Hematopoietic multipotent progenitor cell treated with erythropoietin and hydrocortisone succinate and interleukin-3 and kit ligand, for 8 days (in vitro differentiated cells): ENCODE measurements at places on chromosomes 2 and 18.

DNA sequence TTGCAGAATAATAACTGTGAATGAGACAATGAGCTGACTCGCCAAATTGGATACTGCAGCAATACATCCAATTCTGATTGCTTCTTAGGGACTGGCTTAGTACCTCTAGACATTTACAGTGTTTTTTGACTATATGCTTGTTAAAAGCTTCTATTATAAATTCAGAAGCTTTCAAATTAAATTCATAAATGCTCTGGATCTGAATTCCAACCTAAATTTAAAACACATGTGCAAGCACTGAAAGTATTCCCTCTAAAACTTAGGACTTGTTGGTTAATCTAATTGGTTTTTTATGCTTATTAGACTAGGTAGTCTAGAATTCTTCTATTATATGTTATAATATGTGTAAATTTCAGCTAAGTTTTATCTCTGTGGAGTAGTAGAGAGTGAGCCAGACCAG, 306.9 kb downstream of the CPS1 start:
- no peak for DNase-seq

- DNase-seq = peak; percentile 10
Measured at GRCh38 chr2:28318023-28318422, 74.6 kb upstream of the FOSL2 start.

- no peak for DNase-seq
Measured at GRCh38 chr2:627340-627709, 49.9 kb downstream of the TMEM18 start.

DNA sequence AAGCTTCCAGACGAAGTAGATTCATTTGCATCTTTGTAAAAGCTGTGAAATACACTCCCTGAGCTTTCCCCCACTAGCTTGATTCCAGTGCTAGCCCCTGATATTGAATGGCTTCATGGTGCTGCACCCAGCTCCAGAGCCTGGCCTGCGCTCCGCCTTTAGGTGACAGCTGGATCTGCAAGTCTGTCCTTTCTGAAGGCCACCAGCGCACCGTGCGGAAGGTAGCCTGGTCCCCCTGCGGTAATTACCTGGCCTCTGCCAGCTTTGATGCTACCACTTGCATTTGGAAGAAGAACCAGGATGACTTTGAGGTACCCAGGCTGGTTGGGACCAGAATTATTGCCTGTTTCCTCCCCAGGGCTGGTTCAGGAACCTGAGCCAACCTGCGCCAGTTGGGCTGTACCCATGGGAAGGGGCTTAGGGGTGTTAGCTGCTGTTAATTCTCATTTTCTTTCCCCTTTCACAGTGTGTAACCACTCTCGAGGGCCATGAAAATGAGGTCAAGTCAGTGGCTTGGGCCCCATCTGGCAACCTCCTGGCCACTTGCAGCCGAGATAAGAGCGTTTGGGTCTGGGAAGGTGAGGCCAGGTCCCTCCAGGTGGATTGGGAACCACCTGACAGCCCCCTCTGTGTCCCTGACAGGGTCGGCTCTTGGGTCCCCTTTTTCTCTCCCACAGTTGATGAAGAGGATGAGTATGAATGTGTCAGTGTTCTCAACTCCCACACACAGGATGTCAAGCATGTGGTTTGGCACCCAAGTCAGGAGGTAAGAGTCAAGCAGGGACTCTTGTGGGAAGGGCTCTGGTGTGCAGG, 1.3 kb downstream of the CIAO1 start:
- peak; percentile 69 for DNase-seq

- peak; percentile 85 for DNase-seq
Measured at GRCh38 chr18:59357928-59358327, 1.1 kb downstream of the LMAN1 start.

DNA sequence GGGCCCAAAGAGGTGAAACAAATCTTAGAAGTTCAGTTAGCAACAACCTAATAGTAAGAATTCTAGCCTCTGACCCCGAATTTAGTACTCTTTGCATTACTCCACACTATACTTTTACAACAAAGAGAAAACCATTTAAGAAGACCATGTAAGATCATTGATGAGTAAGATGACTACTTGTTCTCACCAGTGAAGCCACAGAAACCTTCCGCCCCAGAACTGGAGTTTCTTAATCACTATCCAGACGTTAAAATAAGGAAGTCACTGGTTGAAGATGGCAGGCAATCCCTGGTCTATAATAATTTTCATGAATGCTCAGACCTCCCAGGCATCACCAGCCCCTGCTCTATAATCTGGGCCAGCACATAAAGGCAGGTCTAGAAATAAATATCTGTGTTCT, 95.0 kb downstream of the TMEM163 start:
- DNase-seq = no peak

DNA sequence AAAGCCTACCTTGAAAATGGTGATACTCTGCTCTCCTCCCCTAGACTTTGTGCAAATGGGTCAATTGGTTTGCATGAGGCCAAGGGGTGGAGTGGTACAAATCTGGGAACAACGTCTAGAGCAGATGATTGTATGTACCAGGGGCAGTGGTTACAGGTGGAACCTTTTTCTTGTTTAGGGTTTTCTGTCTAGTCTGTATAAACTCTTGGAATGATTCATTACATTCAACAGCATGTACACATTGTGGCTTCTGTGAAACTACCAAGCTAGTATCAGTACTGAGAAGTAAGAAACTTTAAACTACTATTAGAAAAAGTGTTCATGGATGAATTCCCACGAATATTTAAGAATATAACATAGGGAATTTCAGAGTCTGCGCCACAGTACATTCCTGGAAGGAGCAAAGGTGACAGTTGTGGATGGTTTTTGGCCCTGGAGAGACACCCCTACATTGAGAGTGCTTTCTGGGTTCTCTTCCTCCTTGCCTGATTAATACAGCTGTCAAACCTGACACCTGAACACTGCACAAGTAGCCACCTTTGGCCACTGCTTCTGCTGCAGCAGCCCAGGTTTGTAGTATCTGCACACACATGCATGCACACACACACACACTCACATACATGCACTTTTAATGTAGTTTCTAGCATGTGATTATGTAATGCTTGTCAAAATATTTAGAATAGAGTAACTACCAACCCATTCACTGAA, 30.0 kb downstream of the CFAP221 start:
- no peak for DNase-seq

DNA sequence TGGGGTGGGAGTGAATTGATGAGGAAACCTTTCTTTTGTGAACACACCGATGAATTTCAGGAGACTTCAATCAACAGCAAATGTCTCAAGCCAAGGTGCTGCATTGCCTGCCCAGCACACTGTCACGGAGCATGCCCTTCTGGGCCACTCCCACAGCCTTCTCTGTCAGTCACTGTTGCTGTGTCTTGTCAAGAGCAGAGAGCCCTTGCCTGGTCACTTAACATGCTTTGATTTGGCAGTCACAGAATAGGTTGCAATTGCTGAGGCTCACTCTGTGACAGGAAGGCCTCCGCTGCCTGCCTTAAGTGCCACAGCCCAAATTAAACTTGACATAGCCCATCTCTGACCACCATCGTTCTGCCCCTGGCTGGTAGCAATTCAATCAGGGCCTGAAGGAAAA, 225.4 kb downstream of the PID1 start:
- DNase-seq = no peak

GRCh38 chr2:167157523-167157922, 269.2 kb downstream of the XIRP2 start:
- DNase-seq = no peak

DNA sequence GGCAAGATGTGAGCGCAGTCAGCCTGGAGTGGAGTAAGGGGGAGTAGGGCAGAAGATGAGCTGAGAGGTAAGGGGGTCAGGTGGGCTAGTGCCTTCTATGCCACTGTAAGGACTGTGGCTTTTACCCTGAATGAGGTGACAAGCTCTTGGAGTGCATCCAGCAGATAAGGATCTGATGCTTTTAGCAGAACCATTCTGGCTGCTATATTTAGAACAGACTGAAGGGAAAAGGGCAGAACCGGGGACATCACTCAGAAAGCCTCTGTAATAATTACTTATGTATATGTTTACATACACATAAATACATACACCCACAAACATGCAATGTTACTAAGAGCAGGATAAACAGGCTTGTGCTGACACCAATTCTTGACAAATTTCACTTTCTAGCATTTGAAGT, 124.8 kb downstream of the DTNB start:
- DNase-seq = peak; percentile 11

DNA sequence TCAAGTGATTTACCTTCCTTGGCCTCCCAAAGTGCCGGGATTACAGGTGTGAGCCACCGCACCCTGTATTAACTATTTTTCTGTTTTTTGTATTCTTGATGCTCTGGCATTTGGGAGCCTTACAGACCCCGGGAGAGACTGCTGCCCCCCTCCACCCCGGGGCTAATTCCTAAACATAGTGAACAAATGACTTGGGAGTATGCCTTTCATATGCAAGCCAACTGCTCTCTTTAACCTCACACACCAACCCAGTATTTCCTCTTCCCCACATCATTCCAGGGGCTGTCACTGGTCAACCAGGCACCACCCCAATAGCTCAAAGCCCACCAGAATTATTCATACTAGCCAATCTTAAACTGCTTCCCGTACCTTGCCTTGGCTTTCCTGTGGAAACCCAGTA, 79.7 kb downstream of the PDK1 start:
- no peak for DNase-seq

DNA sequence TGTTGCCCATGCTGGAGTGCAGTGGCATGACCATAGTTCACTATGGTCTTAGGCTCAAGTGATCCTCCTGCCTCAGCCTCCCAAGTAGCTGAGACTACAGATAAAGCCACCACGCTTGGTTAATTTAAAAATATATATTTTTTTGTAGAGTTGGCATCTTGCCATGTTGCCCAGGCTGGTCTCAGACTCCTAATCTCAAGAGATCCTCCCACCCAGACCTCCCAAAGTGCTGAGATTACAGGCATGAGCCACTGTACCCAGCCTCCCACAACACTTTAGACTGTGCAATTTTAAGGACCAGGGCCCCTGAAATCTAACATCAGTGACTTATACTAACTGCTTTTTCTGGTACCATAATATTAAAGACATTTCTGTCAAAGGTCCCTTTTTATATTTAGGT, 5.2 kb downstream of the TXNDC2 start:
- peak; percentile 84 for DNase-seq

- no peak for DNase-seq
Measured at GRCh38 chr2:17643031-17643615, 102.6 kb downstream of the VSNL1 start.

DNA sequence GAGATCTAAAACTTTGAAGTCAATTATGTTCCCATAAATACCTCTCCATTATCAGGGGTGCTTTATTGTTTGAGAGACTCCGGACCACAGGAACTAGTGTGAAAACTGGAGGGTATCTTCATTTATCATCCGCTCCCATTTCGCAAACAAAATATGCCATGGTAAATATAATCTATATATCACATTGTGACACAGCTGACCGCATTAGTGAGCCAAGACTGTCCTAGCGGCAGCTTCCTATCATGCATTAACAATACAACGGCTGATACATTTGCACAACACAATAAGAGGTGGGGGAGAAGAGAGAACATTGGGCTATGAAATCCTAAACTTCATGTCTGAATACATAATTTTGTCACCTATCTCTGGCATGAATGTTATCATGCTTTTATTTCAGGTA, 29.5 kb downstream of the BCL11A start:
- DNase-seq = peak; percentile 55

- DNase-seq = no peak
Measured at GRCh38 chr2:67085146-67085545, 312.0 kb upstream of the ETAA1 start.

DNA sequence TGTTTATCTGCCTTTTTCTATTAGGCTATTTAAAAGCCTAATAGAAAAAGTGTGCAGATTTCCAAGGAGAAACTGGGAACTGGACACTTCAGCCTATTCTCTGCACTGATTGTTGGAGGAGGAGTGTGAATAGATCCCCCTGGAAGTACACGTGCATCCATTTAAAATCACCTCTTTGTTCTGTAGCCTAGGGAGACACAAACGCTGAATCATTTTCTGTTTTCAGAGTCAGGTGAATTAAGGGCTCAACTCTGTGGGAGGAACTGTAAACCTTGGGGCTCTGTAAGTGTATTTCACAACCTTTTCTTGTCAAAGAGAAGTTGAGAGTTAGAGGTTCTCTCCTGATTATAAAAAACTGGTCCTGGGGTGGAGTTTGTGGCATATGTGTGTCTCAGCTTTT, 159.7 kb downstream of the SPAG16 start:
- DNase-seq = no peak

DNA sequence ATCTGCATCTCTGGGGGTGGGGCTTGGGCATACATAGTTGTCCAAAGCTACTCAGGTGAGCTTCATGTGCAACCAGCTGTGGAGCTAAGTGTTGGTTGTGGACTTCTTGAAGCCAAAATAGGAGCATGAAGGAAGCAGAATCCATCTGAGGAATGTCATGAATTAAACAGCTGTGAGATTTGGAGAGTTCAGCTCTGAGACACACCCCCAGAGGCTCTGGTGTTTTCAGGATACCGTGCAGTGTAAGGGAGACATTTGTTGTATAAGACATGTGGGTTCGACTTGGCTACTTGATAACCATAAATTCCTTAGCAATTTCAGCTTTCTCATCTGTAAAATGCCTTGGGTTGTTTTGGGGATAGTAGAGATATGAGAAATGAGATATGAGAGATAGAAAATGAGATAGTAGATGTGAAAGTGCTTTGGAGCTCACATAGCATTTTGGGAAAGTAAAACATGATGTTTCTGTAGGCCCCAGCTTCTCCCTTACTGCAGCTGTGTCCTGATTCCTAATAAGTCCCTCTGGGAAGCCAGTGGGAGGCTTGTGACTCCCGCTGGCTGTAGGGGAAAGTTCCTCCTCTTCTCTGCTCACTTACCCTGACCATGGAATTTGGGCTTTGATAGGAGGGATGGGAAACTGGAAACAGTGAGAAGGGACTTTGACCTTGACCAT, 50.0 kb downstream of the DPYSL5 start:
- DNase-seq = no peak

GRCh38 chr18:46732201-46732600, 24.7 kb downstream of the ST8SIA5 start:
- no peak for DNase-seq

GRCh38 chr2:2828774-2829368, 497.8 kb upstream of the MYT1L start:
- no peak for DNase-seq

GRCh38 chr2:123262856-123263255, 762.2 kb upstream of the CNTNAP5 start:
- no peak for DNase-seq

DNA sequence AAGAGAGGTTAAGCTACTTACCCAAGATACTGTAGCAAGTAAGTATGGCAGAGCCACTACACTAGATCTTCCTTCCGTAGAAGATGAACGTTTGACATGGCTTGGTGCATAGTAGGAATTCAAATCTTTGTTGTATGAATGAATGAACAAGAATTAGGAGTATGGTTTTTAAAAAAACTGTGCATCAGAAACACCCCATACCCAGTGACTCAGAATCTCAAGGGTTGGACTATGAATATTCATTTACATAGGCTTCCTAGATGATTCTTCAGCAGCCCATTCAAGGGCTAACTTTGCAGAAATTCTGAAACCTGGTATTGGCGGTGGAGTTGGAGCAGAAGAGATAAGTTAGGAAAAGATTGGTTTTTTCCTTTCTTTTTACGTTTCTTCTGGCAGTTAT, 5.4 kb downstream of the ACTR3 start:
- no peak for DNase-seq
